ENCODE measurements at places on chromosomes 6 and 20.

GRCh38 chr20:2230726-2231488 is 64.9 kb upstream of the TGM3 start:
- DNase-seq = no peak

DNA sequence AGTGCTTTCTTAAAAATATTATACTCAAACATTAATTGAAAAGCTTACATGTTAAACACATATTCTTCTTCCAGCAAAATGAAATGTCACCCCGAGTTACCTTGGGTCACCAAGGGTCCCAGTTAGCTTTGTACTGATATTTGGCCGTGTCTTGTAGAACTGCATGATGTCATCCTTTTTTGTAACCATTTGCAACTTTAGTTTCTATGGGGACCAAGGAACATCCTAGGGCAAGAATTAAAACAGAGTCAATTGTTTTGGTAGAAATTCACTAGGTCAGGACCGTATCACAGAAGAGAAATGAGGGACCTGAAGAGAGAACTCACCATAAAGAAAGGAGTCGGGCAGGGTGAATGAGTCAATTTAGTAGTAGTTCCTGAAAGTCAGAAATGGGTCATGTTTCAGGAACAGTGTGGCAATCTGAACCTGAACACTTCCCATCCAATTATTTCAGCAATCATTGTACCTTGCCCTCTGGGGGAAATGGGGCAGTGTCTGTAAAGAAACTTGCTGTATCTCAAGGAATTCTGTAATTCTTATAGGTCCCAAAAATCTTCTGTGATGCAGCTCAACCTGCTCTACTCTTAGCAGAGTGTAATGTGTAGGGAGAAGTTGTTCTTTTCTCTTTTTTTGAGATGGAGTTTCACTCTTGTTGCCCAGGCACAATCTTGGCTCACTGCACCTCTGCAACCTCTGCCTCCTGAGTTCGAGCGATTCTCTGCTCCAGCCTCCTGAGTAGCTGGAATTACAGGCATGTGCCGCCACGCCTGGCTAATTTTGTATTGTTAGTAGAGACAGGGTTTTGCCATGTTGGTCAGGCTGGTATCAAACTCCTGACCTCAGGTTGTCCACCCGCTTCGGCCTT is 5.3 kb upstream of the AKAP7 start:
- no peak for DNase-seq

DNA sequence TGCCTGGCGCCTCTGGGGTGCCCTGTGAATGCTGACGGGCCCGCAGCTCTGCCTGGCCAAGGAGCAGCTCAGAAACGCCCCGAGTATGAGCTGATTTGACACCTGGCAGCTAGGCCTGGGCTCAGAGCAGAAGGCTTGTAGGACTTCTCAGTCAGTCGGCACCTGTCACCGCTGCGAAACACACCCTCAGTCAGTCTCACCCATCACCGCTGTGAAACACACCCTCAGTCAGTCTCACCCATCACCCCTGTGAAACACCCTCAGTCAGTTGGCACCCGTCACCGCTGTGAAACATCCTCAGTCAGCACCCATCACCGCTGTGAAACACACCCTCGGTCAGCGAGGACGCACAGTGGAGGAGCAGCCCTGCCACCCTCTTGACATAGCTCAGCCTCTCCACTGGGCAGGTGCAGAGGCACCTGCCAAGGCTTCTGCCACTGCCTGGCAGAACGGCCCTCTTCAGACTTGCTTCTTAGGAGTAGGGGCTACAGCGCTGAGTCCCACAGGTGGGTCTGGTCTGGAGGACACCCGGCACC is 109.0 kb downstream of the PSMB1 start:
- DNase-seq = no peak

DNA sequence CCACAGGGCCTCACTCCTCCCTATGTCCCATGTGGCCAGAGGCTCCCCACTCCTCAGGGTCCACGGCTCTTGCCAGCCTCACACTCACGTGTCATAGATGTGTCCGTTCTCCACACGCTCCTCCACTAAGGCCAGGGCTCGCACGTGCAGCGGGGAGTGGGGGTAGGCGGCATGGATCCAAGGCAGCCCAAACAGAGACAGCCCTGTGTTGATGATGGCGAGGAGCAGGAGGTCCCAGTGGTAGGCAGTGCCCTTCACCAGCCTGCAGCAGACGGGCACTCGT is 10.3 kb downstream of the SLC4A11 start:
- peak; percentile 11 for DNase-seq

GRCh38 chr6:114989279-114989964 is 646.6 kb upstream of the HS3ST5 start:
- no peak for DNase-seq

DNA sequence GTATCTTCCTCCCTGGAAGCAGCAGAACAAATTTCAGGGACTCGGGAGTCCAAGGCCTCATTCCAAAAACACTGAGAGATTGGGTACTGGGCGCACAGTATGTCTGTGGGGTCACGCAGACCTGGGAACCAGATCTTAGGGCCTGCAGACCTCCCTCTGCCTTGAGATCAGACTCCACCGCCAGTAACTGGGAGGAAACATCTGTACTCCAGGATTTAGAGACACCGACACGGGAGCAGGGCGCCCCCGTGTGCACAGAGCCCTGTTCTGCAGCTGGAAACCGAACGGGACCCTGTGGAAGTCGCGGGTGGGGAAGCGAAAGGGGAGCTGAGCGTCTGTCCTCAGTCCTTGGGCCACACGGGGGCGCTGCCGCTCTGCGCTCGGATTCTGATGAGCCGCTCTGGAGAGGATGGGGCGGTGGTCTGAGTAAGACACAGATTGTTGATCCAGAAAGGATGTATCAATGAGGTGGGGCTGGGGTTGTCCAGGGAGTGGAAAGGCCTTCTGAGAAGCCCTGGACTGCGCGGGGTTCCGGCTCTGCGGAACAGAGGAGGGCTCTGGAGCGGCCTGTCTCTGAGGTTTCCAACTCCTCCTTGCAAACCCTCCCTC is 35.7 kb upstream of the HLA-E start:
- peak; percentile 82 for DNase-seq

DNA sequence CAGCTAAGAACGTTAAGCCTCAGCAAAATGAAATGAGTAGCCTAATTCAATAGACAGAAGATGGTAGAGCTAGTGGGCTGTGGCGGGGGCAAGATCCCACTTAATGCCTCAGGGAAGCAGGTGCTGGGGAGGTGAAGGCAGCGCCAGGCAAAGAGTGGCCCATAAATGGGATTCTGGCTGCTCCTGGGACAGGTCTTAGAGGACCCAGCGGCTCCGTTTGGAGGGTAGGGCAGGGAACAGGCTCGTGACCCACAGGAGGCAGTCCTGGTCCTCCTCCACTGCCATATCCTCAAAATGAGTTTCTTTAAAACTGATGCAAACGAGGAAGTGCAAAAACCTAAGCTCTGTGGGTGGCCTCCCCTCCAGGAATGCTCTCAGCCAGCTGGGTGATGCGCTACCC is 32.7 kb downstream of the SAYSD1 start:
- DNase-seq = no peak

DNA sequence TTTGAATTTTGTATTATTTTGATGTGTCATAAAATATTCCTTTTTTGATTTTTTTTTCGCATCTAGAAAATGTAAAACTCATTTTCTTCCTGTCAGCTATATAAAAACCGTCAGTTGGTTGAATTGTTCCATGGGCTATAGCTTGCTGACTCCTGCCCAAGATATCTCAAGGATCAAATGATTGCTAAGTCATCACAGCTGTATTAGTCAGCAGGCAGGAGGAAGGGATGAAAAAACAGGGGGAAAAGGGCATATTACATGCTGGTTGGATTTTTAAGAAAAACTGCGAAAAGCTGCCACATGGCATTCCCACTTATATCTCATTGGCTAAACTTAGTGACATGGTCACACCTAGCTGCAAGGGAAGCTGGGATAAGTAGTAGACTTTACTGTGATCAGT is 569.9 kb downstream of the BCKDHB start:
- no peak for DNase-seq

- DNase-seq = no peak
Observed at GRCh38 chr6:26123675-26123946, 36.4 kb downstream of the HFE start.

DNA sequence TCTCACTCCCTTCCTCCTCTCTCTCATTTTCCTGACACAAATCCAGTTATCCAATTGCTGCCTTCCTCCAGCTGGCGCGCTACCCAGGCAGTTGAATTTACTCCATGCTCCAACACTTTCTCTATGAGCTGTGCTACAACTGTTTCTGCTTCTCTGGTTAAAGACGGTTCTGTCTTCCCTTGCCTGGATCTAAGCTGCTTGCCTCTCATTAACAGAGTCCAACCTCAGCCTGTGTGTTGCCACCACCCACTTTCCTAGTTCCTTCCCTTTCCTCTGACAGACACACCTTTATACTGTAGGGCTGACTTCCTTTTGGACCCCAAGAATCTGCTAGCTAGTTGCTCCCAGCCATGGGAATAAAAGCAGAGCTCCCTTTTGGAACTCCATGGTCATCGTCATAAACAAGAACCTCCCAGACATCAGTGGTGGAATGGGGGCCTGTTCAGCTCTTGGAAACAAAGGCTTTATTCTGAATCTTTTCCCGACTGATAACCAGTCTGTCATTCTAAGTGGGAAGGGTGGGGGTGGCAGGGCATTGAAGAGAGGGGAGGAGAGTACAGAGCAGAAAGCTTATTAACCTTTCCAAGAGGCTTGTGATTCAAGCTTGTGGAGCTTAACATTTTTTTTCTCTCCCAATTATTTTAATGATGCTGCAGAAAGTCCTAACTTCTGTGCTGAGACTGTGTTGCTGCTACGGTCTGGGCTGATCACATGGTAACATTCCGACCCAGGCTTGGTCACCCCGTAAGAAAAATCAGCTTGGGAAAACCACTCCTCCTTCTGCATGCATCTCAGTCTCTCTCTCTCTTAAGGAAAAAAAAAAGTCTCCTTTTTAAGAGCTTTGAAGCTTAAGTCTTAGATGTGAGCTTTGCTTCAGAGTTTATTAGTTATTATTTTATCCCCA is 31.3 kb upstream of the BMP2 start:
- DNase-seq = no peak

GRCh38 chr20:43533060-43533459 is 25.6 kb downstream of the L3MBTL1 start:
- DNase-seq = no peak

- DNase-seq = no peak
Observed at GRCh38 chr6:163986313-163986712, 571.8 kb downstream of the QKI start.

GRCh38 chr6:26611599-26611998 is 14.8 kb downstream of the ABT1 start:
- no peak for DNase-seq

GRCh38 chr20:24503352-24503931 is 34.0 kb downstream of the SYNDIG1 start:
- no peak for DNase-seq

- DNase-seq = no peak
Observed at GRCh38 chr6:39560915-39561314, 164.3 kb downstream of the KIF6 start.

GRCh38 chr6:41488433-41489119 is 57.6 kb upstream of the FOXP4 start:
- no peak for DNase-seq
